ENCODE measurements at places on chromosomes 7 and 10.

GRCh38 chr10:66752714-66753113 lies 173.1 kb upstream of the LRRTM3 start:
- DNase-seq: no peak

DNA sequence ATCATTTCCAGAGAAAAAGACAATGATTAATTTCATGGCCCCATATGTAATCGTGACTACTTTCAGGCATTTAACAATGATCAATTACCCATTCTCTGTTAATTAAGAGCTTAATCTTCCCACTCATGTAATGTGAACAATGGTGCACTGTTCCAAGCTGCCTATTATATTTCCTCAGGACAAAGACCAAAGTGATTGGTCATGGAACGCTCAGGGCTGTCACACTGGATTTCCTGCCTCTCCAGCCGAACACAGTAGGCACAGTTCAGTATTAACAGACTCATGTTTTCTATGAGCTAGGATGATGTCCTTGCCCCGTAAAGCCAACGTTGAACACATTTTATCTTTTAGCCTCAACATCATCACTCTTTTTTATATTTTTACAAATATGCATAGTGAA lies 142.7 kb upstream of the FZD8 start:
- DNase-seq: no peak

- no peak for DNase-seq
Observed at GRCh38 chr7:90465816-90466215, 3.6 kb upstream of the PTTG1IP2 start.

DNA sequence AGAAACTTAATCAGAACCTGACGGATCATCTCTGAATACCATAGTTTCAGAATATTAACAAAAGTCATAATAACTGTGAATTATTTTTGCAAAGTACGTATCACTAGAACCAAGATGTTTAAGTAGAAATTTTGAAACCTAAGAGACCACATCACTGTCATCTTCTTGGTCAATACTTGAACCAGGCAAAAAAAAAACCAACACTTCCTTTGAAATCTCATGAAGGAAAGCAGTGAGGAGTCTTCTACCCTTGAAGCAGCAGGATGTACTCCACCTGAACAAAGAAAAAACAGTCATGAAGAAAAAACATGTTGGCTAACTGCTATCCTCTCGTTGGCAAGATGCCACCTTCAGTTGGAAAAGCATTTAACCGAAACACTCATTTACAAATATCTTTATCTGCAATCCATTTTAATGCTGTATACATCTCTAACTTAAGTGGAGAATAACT lies 82.4 kb downstream of the SRPK2 start:
- DNase-seq: no peak

GRCh38 chr10:7035126-7035761 lies 375.6 kb downstream of the SFMBT2 start:
- DNase-seq: peak; percentile 17

GRCh38 chr10:69456880-69457693 lies 5.8 kb downstream of the TSPAN15 start:
- no peak for DNase-seq

DNA sequence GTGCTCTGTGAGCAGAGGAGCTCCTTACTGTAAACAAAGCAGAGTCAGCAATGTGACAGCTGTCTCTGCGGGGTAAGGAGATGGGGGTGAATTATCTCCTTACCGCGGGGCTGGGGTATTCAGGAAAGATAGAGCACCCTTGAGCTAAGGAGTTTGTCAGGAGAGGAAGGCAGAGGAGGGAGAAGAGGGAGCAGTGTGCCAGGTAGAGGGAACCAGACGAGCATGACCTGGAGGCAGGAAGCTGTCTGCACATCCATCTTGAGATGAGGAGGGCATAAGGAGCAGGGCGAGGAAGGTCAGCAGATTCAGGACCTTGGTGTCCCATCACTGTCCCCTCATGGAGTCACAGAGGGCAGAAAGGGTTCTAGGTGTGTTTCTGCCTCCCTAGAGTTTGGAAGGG lies 32.5 kb upstream of the GPR26 start:
- no peak for DNase-seq

DNA sequence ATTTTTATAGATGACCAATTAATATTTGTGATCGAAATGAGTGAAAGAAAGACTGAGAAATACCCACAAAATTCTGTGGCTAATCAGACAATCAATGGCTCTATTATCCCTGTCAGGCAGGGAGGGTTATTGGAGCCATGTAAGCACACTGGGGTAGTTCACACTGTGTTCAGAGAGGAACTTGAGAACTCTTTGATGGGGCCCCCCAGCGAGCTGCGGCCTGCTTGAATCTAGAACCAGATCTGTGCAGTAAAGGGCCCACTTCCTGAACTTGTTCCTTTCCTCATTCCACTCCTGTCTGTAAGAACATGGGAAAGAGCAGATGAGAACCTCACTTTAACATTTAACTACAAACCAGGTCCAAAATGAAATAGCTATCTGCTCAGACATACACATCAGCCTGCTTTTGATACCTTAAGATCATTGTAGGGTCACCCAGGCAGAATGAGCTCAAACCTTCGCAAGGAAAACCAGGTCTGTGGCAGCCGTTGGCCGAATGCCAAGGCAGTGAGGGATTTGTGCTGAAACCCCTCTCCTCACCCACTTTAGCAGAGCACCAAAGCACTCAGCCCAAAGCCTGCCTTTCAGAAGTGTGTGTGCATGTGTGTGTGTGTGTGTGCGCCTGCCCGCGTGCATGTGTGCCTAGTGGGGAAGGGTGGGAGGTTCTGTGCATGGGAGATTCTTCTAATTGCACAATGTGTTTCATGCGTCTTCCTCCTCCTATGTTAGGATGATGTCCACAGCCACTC lies 365.6 kb upstream of the MGMT start:
- DNase-seq: no peak

- DNase-seq: peak; percentile 4
Observed at GRCh38 chr10:129888784-129889616, 75.1 kb downstream of the EBF3 start.

DNA sequence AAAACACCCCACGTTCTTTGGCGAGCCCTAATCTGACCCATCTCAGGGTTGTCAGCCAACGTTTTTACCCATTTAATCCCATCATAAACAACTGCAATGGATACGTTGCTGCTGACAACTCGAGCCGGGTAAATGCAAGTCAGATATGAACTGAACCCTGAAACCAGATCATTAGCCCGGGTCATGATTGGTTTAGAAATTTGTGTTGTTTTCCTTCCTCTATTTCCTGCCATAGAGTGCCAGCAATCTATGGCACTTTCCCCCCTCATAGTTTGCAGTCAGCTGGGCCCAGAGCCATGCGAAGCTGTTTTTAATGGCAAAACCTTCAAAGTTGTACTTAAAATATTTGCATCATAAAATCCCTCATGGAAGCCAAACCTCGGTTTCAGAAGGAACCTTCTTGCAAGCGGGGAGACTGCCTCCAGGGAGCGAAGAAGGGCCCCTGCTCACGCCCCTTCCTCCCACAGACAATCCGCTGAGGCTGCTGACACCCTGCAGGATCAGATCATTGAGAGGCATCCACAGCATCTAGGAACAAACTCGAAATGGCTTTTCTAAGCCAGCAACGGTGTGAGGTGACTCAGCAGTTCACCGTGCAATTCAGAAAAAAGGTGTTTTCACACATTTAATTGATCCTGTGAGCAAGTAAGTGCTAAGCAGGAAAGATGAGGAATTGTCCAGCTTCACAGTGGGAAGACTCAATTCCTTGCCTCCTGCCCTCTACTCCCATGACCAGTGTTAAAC lies 710.1 kb downstream of the PARD3 start:
- DNase-seq: no peak

DNA sequence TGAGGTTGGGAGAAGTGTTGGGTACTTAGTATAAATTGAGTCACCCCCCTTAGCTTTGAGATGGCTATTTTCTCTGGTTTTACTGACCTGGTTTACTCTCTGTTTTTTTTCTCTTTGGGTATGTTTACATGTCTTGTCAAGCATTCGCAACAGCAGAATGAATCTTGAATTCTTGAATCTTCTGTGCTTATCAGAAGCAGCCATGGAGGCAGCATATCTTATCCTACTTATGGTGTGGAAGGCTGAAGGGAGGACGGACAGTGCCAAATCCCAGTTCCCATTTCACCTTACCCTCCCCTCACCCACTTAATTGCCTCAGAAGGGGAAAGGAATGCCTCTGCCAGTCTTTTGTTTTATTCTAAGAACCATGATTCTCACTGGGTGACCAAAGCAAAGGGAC lies 3.7 kb downstream of the SND1 start:
- no peak for DNase-seq

- DNase-seq: no peak
Observed at GRCh38 chr10:24114556-24114955, 94.4 kb upstream of the KIAA1217 start.

DNA sequence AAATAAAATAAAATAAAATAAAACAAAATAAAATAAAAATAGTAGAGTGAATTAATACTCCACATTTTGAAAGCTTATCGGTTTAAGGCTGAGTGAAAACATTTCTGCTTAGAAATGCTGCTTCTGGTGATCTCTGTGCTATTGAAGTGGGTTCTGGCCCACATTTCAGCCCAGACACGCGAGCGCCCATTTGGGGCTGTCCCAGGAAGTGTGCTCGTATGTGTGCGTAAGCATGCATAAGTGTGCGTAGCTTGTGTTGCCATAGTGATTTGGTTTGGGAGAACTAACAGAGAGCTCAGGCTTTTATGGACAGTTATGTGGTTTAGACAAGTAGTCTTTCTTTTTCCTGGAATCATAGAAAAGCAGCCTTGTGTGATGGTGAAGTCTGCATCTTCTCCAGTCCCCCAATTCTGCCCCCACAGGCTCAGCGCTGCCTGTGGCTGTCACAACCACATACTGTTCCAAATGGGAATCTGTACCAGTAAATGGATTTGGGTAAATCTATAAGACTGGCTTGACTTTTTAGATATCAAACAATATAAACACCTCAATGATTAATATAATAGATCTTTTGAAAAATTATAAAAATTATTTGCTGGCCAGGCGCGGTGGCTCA lies 29.8 kb upstream of the PURB start:
- peak; percentile 59 for DNase-seq

DNA sequence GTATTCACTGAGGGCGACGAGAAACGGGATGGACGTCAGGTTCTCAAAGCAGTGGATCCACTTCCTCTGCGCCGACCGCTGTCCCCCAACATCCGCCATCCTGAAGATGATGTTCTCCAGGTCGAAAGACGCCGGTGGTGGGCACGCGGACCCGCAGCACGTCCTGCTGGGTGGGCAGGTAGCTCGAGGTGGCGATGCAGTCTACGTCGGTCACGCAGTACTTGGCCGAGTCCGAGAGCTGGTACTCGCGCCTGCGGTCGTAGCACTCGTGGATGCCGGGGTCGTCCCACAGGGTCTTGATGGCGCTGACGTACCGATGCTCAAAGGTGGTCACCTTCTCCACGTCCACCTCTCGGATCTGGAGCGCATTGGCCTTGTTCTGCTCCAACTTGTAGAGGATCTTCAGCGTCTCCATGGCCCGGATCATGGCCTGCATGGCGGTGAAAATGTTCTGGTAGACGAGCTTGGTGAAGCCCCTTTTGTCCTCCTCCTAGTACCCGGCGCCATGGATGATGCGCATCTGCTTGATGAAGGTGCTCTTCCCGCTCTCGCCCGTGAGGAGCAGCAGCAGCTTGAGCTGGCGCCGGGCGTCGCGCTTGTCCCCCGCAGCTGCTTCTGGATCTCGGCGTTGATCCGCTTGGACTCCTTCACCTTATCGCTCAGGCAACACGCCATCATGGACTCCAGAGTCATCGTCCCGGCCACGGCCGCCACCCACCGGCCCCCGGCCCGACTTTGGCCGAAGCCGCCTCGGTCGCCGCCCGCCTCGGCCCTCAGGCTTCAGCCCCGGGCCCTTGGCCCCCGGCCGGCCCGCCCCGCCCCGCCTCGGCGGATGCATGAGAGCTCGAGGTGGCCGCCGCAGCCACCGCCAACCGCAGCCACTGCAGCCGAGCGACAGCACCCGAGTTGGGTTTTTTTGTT lies 122.9 kb upstream of the KCTD7 start:
- DNase-seq: no peak

GRCh38 chr7:50513166-50513871 lies 51.9 kb downstream of the DDC start:
- no peak for DNase-seq

DNA sequence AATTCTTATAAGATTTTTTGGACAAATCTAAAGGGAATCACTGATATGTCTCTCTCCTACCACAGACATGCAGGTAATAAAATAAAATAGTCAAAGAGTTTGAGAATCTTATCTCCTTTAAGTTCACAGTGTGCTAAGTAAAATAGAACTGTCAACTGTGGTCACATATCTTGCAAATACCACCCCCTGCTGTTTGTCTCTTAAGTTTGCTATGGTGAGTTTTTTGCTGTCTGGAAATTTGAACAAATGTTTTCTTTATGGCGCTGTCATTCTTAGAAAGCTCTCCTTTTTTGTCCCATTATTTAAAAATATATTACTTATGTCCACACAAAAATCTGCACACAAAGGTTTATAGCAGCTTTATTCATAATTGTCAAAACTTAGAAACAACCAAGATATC lies 19.6 kb downstream of the GIMAP5 start:
- DNase-seq: no peak

GRCh38 chr7:83931968-83932367 lies 262.6 kb downstream of the SEMA3A start:
- no peak for DNase-seq

- DNase-seq: no peak
Observed at GRCh38 chr10:119421891-119422681, 120.4 kb downstream of the RGS10 start.

DNA sequence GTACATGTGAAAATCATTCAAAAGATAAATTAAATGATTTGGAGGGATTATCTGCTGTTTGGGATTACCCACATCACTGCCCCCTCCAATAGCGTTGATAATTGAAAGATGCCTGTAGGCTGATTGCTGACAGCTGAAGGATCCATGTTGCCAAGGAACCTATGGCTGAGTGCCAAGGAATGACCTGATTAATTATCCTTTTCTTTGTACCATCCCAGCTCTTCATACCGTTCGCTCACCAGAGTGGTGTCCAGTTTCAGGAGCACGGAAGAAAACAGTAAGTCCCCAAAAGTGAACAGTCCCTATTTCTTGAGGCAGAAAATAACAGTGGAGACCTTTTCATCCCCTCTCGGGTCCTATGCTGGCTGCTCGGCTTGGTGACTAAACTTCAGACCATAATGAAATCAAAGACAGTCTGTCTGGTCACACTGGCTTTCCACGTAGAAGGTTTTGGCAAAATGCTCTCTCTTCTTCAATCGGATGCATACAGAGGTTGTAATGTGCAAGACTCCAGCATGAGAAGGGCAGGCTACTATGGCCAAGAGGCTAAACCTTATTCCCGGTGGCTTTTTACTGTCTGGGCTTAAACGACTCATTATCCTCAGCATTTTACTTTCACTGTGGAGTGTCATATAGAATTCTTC lies 108.8 kb downstream of the SPAG6 start:
- DNase-seq: no peak

DNA sequence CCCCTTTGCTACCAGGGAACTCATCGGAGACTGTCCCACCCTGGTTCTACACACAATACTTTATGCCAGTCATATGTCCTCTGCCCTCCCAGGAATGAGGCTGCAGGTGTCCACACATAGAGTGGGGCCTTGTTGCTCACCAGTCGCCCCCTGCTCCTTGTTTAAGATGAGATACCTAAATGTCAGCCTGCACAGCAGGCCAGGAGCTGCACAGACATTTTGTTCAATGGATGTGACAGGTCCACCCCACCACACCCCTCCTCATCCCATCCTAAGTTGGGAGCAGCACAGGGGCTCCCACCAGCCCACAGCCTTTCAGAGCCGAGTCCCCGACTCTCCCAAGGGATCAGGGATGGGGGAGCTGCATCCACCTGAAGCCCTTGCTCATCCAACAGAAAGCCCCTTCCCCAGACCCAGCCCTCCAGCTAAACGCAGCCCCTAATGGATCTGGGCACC lies 6.2 kb upstream of the GRID1 start:
- DNase-seq: no peak

GRCh38 chr10:133347710-133348517 lies 741 bp downstream of the PRAP1 start:
- DNase-seq: no peak
